ENCODE measurements at places on chromosomes 2 and 18. TPM values are rescaled to one million over a fixed set of nuclear protein-coding genes. Genes with fewer than 3 reads are reported as not detected.

- DNase-seq = no peak
Observed at GRCh38 chr2:51329512-51329911, 297.6 kb upstream of the NRXN1 start.

DNA sequence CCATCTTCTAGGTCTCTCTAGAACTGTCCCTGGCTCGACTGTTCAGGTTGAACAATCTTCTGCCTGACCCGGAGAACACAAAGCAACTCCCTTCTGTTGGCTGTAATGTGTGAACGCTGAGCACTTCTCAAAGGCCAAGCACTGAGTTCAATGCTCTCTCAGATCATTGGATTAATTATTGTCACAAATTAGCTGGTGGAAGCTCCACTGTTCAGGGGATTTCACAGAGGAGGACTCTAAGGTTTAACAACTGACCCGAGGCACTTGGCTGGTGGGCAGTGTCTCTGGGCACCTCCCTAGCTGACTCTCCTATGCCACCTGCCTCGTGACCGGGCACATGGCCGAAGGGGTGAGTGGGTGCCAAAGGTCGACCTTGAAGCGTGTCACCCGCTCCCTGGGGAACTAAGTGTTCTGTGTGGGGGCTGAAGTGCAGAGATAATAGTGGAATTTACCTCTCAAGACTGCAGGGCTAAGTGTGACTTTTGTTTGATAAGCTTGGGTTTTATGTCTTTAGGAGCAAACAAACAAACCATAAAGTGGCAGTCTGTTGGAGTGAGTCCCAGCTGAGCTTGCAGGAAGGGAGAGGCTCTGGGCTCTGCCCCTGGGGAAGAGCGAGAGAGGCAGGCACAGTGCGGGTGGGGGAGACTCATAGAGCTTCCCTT lies 64.8 kb downstream of the BCL2L11 start:
- DNase-seq = no peak

GRCh38 chr2:96769814-96770213 lies 9.1 kb downstream of the CNNM4 start:
- DNase-seq = no peak

GRCh38 chr2:223494942-223495341 lies 107.2 kb downstream of the SCG2 start:
- no peak for DNase-seq

GRCh38 chr2:26076001-26076587 lies 42.2 kb downstream of the RAB10 start:
- DNase-seq = no peak

- no peak for DNase-seq
Observed at GRCh38 chr2:44579837-44580230, 218.1 kb downstream of the CAMKMT start.

DNA sequence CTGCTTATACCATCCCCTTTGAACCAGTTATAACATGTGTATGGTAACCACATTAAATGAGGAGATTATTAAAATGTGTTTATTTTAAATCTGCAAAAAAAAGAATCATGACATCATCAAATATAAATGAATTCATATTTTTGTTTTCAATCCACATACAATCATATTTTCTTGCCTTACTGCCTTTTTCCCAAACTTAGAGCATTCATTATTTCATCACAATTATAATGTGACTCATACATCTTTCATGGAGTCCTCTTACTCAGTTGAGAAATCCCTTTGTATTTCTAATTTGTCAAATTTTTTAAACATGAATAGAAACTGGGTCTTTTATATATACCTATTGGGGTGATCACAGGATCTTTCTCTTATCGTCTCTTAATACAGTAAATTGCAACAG lies 909.6 kb downstream of the DSC3 start:
- no peak for DNase-seq

ADD2 gene
- total RNA-seq = 29.8 TPM

Measured in NCI-H460 (cell line).